ENCODE measurements at places on chromosomes 7 and 10.
A peak's percentile ranks its signal among the peaks of the same experiment; 100 is the strongest.

DNA sequence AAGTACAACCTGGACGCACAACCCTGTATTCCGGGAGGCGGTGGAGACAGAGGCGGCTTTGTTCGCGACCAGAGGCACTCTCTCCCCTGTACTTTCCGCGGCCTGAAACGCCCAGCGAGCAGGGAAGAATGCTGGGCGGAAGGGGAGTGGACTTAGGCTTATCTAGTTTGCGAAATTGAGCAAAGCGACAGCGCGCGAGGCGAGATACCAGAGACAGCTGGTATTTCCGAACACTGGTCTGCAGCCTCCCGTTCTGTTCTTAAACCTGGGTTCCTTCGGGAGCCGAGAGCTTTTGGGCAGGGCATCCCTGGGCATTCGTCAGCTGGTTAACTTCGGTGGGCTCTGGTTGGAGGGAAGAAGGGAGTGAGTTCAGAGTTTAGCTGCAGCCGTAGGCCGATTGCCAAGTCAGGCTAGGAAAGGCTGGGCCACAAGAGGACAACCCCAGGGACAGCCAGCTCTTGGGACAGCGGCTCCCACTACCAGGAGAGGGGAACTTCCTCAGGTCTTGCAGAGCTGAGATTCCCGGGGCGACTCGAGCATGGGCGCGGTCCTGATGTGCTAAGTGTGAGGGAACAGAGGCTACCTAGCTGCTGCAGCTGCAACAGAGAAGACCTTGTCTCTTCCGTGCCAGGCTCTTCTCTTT lies 3.9 kb downstream of the HMX3 start:
- DNase-seq: no peak

- no peak for DNase-seq
Observed at GRCh38 chr10:9579110-9579705, 1438.5 kb upstream of the CELF2 start.

DNA sequence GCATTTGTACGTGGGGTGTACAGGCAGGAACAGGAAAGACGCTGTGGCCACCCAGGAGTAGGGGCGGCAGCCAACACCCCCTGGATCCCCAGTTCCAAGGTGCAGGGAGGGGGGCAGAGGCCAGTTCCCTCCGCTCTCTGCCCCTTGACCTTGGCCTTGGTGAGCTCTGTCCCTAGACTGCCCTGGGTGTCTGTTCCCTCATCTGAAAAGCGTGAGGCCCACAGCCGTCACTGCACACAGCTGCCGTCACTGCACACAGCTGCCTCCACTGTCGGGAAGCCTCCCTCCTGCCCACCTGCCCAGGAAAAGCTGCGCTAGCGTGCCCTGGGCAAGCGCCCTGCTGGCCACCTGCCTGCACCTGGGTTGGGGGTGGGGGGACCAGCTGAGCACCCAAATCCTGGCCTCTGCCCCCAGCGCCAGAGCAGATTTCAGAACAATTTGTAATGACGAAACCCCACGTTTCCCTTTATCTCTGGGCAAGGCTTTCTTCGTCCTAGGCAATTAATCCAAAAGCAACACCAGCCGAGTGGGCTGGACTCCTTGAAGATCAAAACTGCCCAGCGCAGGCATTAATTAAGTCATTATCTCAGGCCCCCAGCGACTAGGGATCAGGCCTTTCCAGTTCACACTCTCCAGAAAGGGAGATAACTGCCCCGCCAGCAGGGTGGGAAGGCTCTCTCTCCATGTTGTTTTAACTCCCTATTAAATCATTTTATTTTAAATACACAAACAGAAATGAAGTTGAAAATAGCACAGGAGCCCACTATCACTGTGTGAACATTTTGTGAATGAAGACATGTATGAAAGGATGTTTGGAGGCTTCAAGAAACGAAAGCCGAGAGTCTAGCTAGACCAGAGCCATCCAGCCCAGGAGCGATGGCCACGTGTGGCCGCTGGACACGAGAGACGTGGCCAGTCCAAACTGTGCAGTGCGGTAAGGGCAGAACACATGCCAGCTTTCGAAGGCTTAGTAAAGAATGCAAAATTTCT lies 4.0 kb upstream of the PDGFA start:
- DNase-seq: no peak

DNA sequence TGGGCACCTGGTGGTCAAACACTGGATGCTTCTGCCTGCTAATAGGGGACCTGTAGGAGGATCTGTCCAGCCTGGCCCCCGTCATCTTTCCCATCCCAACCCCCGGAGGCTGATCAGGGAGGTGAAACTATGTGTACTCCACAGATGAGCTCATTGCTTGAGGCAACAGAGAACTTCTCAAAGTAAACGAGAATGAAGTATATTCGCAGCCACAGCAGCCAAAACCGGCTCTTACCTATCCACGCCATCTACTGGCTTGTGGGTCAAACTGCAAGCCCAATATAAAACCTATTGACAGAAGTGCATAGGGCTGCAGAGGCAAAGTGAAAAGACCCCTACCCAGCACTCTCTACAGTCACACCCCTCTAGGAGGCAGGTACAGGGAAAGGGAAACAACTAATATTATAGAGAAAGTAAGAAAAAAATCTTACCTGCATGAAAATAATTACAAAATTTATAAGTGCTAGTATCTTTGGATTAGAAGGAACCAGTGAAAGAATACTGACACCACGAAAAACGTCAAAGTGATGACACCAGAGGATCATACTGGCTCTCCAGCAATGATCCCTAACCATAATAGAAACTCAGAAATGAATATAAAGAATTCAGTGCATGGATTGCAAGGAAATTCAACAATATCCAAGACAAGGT lies 973.5 kb downstream of the ANKRD7 start:
- DNase-seq: no peak

- peak; percentile 43 for DNase-seq
Observed at GRCh38 chr7:40133561-40134427, 628 bp downstream of the MPLKIP start.

- DNase-seq: no peak
Observed at GRCh38 chr7:132466367-132466766, 109.9 kb downstream of the PLXNA4 start.

GRCh38 chr7:7933915-7934526 lies 34.6 kb upstream of the GLCCI1 start:
- no peak for DNase-seq

DNA sequence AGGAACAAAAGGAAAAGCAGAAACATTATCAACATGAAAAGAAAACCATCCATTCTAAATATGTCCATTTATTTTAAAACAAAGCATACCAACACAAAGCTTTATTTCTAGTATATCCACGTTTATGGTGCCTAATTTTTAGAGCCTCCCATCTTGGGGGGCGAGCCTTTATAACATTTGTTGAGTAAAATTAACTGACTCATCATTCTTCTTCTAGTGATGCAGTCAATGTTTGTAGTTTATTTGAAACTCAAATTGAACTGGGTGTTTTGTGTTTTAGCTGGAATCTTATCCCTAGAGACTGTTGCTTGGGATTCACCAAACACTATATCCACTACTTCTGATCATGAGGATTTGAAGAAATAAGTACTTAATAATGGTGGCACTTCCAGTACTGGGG lies 366.4 kb upstream of the NPVF start:
- DNase-seq: no peak

GRCh38 chr7:23357190-23358093 lies 58.3 kb downstream of the MALSU1 start:
- no peak for DNase-seq

- no peak for DNase-seq
Observed at GRCh38 chr7:111413739-111414138, 148.6 kb downstream of the IMMP2L start.

GRCh38 chr10:10647331-10647730 lies 370.3 kb upstream of the CELF2 start:
- no peak for DNase-seq

GRCh38 chr10:131269776-131270460 lies 41.6 kb downstream of the TCERG1L start:
- no peak for DNase-seq

GRCh38 chr10:122669842-122670241 lies 29.8 kb downstream of the C10orf120 start:
- no peak for DNase-seq

DNA sequence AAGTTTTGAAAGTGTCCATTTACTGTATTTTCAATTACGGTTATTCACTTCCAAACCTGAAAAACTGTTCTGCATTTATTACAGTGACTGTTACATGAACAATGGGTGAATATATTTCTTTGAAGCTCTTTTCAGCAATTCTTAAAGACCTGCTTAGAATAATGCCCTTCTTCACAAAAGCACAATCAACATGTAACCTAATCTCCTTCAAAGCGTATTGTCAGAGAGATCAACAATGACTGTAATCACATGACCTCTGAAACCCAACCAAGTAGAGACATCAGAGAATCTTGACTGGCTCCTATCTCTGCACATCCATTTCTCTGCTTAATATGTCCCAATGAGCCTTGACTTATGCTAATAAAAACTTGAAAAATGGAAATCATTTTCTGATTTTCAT lies 126.7 kb downstream of the NRCAM start:
- DNase-seq: no peak
